ENCODE measurements at places on chromosomes 11 and 22.

DNA sequence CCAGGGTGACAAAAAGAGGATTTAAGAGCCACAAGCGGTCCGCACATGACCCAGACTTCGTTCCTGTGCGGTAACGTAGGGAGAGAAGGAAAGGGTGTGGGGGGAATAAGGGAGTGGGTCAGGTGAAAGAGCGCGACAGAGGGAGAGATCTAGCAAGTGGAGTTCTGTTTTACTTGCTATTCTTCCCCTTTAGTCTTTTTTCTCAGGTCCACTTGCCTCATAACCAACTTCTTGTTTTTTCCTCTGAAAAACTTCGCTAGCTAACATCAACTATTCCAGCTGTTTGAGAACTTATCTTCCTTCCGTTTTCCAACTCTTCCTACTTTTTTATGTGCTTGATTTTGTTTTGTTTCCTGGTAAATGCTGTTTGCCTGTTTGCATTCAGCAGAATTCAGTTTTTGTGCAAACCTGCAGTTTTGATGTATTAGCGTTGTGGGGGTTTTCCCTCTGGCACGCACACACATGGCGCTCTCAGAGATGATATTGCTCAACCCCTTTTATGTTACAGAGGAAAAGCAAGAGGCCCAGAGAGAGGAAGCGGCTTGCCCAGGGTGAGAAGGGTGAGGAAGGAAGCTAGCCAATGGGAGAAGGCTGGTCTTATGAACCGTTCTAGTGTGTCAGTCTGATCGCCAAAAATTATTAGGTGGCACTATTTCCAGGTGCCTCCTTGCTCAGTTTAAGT lies 592 bp upstream of the CTSC start:
- DNase-seq = peak; percentile 46

DNA sequence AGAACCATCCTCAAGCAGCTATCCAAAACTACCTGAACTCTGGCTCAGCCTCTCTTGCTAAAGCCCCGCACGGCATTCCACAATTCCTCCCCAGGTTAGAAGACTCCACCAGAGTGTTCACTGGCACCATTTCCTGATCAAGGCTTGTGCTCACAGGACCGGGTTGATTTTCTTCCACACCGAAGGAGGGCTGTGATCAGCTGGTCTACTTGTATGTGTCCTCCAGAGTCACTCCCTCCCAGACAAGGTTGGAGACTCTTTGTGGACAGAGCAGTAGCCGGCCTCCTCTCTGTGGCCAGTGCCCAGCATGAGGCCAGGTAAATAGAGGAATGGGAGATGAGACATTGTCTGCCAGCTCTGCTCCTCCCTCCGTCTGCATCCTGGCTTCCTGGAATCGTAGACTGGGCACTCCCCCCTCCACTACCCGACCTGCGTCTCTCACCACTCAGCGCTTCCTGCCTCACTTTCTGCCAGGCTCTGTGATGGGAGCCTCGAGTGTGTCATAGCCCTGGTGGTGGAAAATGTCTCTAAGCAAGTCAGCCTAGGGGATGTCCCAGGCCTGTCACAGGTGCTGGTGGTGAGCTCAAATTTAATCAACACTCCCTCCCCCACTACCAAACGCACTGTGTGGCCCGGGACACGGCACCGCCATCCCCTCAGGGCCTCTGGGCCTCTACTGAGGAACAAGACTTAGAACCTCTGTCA lies 12.5 kb upstream of the TMPRSS6 start:
- no peak for DNase-seq

GRCh38 chr11:124479561-124479960 lies 34.1 kb upstream of the OR8B8 start:
- no peak for DNase-seq

DNA sequence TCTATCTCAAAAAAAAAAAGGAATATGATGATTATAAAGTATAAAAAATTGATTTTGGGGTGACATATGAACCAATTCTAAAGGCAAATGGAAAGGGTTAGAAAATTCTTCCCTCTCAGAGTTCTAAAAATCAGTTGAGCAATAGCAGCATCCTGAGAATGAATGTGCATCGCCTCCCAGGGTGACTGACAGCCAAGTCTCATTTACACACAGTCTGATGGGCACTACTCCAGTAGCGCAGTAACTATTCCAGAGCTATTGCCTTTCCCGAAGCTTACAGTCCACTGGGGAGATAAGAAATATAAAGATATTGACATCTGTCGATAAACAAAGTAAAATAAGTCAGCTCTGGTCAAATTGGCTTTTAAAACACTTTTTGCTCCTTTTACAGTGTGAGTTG lies 32.3 kb upstream of the SORL1 start:
- no peak for DNase-seq

DNA sequence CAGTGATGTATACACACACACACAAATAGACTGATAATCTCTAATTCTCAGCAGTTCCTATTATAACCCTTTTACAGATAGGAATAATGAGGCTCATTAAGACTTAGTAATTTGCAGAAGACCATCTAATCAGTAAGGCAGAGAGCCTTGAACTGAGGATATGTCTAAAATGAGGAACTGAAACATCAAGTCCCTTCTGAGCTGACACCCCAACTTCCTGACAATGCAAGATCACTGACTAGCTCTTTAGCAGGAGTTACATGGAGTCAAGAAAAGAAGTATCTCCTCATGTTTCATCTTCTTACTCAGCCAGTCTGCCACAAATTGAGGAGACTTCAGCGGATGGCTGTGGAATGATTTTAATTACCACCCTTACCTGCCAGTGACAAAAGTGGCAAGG lies 193.0 kb downstream of the MSANTD4 start:
- DNase-seq = no peak

GRCh38 chr11:97751405-97751804 lies 1269.3 kb upstream of the CNTN5 start:
- no peak for DNase-seq

GRCh38 chr11:9015677-9016076 lies 11.9 kb upstream of the NRIP3 start:
- DNase-seq = peak; percentile 59

DNA sequence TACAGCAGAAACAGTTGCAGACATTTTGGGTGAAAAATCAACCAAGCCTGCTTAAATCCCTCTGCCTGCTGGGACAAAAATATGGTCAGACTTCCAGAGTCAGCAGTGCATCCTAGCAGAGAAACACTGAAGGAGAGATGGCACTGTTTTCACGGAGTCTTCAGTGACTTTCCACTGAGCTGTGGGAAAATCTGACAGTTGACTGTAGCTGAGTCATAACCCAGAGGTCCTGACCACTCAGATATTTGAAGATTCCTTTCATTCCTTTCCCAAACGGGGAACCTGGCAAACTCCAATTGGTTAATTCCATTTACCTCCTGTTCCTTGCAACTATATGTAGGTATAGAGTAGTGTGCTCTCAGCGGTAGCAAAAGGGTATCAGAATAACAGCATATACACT lies 20.9 kb upstream of the UPB1 start:
- DNase-seq = no peak

- DNase-seq = no peak
Measured at GRCh38 chr22:45974498-45974897, 2.5 kb downstream of the WNT7B start.

DNA sequence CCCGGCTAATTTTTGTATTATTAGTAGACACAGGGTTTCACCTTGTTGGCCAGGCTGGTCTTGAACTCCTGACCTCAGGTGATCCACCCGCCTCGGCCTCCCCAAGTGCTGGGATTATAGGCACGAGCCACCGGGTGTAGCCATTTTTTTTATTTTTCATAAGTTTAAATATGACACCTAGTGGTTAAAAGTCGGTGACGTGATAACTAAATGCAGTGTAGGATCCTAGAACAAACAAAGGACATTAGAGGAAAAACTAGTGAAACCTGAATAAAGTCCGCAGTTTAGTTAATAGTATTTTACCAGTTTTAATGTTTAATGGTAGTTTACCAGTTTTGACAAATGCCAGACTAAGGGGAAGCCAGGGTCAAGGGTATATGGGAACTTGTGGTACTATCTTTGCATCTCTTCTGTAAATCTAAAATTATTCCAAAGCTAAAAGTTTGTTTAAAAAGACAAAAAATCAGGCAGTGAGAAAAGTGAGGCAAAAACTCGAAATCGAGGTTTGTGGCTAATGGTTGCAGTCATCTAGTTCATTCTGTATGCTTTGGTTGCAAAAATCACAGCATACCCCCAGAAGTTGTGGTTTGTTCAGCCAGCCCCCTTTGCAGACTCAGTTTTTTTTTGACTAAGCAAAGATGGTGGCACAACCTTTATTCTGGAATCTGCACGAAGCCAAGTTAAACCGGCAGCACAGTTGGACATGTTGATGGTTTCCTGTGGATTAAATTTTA lies 29.6 kb downstream of the TOM1 start:
- DNase-seq = no peak

- DNase-seq = no peak
Measured at GRCh38 chr11:2958251-2958650, 29.0 kb upstream of the PHLDA2 start.

GRCh38 chr22:48635816-48636215 lies 1191.9 kb downstream of the BRD1 start:
- no peak for DNase-seq

GRCh38 chr11:58276151-58276550 lies 8.1 kb upstream of the OR10W1 start:
- DNase-seq = no peak

- no peak for DNase-seq
Measured at GRCh38 chr11:117575856-117576255, 221.2 kb downstream of the DSCAML1 start.

DNA sequence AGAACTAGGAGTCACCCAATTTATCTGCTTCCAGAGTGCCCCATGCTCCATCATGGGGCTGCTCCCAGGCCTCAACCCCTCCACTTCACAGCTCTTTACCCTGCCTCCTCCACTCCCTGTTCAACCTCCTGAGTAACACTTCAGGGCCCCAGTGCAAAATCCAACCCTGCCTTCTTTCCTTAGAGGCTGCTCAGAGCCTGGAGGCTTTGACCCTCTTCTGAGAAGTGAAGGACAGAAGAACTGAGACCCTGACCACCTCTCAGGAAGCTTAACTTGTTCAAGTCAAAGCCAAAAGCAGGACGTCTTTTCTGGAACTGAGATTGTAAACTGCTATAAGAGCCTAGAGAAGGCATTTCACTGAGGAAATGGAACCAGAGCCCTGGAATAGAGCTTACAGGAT lies 15.5 kb downstream of the EIF3F start:
- no peak for DNase-seq

DNA sequence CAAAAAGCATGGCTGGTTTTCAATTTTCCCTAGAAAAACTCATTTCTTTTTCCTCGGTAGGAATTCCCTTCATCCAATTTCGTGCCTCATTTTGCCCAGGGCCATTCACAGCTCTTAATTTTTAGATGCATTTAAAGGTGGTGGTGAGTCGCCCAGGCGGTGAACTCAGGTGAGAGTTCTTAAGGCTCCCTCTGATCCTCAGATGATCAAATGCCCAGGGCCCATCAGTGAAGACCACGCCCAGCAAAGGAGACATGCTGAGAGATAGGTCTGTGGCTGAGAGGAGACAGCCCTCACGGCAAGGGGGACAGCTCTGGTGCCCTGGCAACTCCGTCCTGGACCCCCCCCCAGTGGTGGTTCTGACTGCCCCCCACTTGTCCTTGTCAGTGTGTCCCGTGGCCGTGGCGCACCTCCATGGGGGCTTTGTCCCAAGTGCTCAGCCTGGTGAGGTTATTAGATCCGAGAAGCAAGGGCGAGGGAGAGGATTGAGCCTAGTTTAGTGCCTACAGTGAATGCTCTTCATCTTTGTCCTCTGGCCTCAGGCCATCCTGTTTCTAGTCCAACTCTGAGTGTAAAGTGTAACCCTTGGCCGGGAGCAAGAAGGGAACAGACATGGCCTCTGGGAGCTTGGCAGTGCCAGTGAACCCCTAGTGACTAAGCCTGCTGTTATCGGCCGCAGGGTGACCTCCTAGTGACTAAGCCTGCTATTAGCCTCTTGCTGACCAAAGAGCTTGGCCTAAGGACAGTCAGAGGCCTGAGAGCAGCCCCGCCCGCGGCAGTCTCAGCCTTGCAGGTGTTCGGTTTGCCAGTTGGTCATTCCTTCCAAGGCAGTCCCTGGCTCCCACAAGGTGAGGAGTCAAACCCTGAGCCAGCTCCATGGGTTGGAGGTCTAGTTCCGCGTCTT lies 83.5 kb downstream of the CTTN start:
- DNase-seq = no peak

- no peak for DNase-seq
Measured at GRCh38 chr11:70233511-70233934, 30.4 kb downstream of the FADD start.

- no peak for DNase-seq
Measured at GRCh38 chr22:41273128-41273527, 12.9 kb downstream of the RANGAP1 start.

DNA sequence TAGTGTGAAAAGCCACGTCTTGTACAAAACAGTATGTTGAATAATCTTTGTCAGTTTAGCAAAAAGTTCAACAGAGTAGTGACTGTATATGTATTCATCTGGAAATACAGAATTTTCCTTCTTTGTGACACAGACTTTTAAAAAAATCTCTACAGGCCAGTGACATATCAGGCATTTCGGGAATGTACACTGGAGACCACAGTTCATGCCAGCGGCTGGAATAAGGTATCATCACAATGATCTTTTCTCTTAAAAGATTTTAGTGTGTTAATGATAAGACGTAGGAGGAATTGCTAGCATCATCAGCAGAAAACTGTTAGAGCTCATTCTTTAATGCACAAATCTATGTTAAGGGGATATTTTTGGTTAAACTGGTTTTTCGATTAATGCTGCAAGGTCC lies 57.4 kb downstream of the BCL2L13 start:
- DNase-seq = no peak

DNA sequence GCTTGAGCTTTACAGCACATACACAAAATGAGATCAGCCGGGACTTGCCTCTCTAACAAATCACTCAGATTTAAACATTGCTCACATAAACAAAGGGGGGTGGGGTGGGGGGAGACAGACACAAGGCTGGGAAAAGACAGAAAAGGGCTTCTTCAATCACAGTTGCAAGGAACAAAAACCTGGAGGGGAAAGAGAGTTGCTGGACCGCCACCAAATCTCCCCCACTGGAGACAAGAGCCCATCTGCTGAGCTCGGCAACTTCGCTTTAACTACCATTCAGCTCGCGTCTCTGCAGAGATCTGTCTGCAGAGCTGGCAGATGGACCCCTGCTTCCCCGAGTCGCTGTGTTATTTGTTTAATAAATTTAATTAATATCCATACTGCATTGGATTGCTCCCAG lies 165.0 kb downstream of the RCN1 start:
- no peak for DNase-seq

DNA sequence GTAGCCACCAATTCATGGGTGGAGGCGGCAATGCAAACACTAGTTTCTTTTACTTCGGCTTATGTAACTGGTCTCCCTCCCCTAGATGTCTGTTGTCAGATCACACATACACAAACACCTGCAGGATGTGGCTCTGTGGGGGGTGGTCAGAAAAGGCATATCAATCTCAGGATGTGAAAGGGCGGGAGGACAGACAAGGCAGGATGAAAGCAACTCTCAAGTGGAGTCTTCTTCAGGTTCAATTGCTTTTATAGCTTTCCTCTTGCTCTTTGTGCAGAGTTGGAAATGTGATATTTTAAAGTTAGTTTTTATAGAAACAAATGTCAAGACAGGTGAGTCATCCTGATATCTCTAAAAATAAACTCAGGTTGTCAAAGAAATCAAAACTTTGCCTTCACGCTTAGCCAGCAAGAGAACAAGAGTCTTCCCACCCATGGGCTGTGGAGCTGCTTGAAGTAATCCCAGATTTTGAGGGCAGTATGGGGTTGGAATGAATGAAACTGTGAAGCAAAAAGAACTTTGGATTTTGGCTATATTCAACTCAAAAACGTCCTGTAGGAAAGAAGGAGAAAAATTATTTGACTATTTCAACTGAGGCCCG lies 423.4 kb downstream of the GUCY1A2 start:
- DNase-seq = no peak

All from hippocampal formation (tissue), 2 donors.